Natural killer cell treated with Interleukin-12 subunit alpha and Interleukin-12 subunit beta and Interleukin-15 and Interleukin-18, amount 100 ng/mL, for 72 hours (primary cell): ENCODE measurements at places on chromosomes 12 and 14. TPM values are rescaled to one million over a fixed set of nuclear protein-coding genes. Genes with fewer than 3 reads are reported as not detected.

Gene CD63
- total RNA-seq, result 263 TPM

Gene GPR137C
- 0.38 TPM for total RNA-seq

Gene TUBA1A
- 53.5 TPM for total RNA-seq

Gene FGF6
- not detected for total RNA-seq

Gene CCDC63
- not detected for total RNA-seq

Gene HCAR3
- not detected for total RNA-seq

Gene DNAI7
- total RNA-seq, result not detected

Gene C12orf56
- total RNA-seq, result not detected

Gene KCNK13
- 0.50 TPM for total RNA-seq

Gene KRT72
- total RNA-seq, result 0.43 TPM

Gene NEK9
- total RNA-seq, result 80.0 TPM

Gene SLC39A2
- not detected for total RNA-seq

Gene SCNN1A
- not detected for total RNA-seq

Gene NELL2
- total RNA-seq, result 2.6 TPM

Gene CMA1
- not detected for total RNA-seq

Gene FOXN4
- total RNA-seq, result not detected

Gene SLC6A15
- not detected for total RNA-seq

Gene ALX1
- total RNA-seq, result not detected

Gene KRT79
- total RNA-seq, result not detected

Gene IFNG-AS1
- 1.8 TPM for total RNA-seq

Gene KRT77
- not detected for total RNA-seq

Gene FOXG1
- not detected for total RNA-seq

Gene LRIG3
- total RNA-seq, result not detected

Gene SOAT2
- total RNA-seq, result 0.26 TPM

Gene RTL1
- not detected for total RNA-seq

Gene TEX22
- total RNA-seq, result 3.7 TPM

Gene ADSS1
- 0.61 TPM for total RNA-seq

Gene STYK1
- total RNA-seq, result 30.3 TPM

Gene MTERF2
- 9.0 TPM for total RNA-seq

Gene ENDOU
- total RNA-seq, result not detected

Gene ZNF839
- total RNA-seq, result 23.8 TPM

Gene AKAP3
- 0.86 TPM for total RNA-seq
